Dermis blood vessel endothelial cell (primary cell): ENCODE measurements at places on chromosomes 5 and 9. TPM values are rescaled to one million over a fixed set of nuclear protein-coding genes. Genes with fewer than 3 reads are reported as not detected.

- no peak for DNase-seq
Observed at GRCh38 chr9:90706230-90706629, 63.6 kb upstream of the DIRAS2 start.

DNA sequence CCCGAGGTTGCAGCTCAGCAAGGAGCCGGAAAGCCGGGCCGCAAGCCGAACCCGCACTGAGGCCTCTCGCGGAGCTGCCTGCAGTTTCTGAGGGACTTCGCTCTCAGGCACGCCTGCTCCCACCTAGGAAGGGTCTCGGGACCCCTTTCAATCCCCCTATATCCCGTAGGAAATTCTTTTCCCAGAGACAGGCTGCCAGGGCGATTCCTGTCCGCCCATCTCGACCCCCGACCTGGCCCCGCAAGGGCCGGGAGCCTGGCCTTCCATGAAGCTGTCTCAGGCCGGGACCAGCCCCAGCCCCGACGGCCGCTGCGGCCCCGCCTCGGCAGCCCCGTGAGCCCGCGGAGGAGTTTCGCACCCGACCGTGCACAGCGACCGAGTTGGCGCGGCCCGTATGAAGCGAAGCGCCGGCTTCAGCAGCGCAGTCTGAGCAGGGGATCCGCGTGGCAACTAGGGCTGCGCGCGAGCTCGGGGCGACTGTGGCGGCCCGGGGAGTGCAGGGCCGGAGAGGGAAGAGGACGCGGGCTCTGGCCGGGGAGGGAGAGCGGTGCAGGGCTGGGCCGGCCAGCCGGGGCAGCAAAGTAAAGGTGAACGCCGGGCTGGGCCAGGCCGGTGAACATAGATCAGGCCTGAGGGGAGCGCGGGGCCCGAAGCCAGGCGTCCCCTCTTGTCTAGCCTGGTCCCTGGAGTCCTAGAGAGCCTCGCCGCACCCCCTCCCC is 977 bp upstream of the PRDM12 start:
- DNase-seq: no peak

- no peak for DNase-seq
Observed at GRCh38 chr5:176996780-176997179, 9.8 kb downstream of the UIMC1 start.

DNA sequence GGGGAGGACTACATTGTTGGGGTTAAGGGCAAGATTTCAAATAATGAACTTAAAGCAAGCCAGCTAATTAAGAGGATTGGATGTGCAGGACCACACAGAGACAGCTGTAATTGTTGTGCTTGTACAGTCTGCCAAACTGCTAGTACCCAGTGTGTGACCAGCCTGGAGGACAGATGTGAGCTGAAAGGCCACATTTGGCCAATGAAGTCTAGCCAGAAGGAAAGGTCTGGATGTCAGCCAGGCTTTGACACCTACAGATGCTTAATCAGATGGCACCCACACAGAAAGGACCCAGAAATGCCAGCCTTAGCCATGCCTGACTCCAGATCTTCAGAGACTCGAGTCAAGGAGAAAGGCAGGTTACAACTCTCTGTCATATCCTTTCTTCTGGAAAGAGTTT is 491.1 kb downstream of the KIF4B start:
- DNase-seq: no peak

DNA sequence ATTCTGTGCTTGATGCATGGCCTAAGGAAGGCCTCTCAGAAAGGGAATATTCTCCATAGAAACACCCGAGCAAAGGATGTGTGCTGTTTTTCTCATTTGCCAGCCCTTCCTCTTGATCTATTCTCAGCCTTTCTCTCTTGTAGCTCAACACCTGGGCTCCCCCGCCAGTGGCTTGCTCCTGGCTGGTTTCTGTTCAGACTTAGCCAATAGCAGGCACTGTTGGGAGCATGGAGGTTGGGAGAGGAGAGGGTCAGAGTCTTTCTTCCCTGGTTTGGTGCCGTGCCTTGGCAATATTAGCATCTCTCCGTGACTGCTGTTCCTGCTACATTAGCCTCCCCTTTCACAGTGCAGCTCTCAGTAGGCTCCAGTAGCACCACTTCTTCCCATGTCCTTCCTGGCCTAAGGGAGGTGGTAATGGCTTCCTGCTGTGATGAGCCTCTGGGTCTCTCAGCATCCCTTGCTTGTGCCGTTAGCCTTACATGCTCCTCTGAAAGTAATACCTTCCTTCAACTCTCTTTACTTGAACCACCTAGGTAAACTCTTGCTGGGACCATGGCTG is 269.7 kb upstream of the GAS1 start:
- no peak for DNase-seq

NME5 gene
- 1.5 and 2.4 TPM in 2 replicates for total RNA-seq

- no peak for DNase-seq
Observed at GRCh38 chr5:315488-316209, 5.9 kb upstream of the AHRR start.

GRCh38 chr9:101764472-101764871 is 26.0 kb upstream of the GRIN3A start:
- no peak for DNase-seq

DNA sequence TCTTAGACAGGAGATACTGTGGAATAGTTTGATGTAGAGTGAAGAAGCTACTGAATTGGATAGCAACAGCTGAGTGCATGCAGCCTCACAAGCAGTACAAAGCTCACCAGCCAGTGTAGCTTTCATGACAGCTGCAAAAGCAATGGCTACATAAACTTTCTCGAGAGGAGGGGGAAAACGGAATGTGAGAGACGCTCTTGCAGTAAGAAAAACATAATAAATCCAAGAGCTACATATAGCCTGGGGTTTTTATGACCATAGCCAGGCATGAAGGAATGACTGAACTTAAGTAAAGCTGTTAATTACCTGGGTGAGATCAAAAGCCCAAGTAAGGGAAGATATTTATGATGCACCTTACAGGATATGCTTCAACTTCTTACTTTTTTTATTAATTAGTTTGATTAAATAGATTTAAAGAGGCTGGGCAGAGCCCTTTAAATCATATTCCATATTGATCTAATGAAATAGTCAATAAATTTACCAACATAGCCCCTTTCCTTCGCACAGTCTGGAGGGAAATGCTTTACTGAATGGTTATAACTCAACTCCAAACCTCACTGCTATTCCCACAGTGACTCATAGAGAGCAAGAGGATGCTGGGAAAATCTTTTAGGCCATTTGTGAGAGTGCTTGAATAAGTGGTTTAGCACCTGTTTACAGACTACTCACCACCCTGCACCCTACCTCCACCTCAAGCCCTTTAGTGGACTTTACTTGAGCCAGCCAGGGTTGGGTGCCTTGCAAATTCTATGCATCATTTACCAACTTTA is 407.2 kb upstream of the CLINT1 start:
- no peak for DNase-seq

PFN3 gene
- not detected in 2 replicates for total RNA-seq

- no peak for DNase-seq
Observed at GRCh38 chr5:83866181-83866580, 145.5 kb upstream of the HAPLN1 start.

GRCh38 chr5:33711094-33711679 is 180.6 kb downstream of the ADAMTS12 start:
- no peak for DNase-seq

EGR1 gene
- 0.93 and 4.8 TPM in 2 replicates for total RNA-seq

PCDHGA4 gene
- 2.2 and 3.4 TPM in 2 replicates for total RNA-seq

NMUR2 gene
- total RNA-seq: not detected in 2 replicates

C9orf50 gene
- total RNA-seq: not detected in 2 replicates

STING1 gene
- total RNA-seq: 36.9 and 69.6 TPM in 2 replicates

- no peak for DNase-seq
Observed at GRCh38 chr5:164498438-164498837, 993.0 kb downstream of the MAT2B start.

DNA sequence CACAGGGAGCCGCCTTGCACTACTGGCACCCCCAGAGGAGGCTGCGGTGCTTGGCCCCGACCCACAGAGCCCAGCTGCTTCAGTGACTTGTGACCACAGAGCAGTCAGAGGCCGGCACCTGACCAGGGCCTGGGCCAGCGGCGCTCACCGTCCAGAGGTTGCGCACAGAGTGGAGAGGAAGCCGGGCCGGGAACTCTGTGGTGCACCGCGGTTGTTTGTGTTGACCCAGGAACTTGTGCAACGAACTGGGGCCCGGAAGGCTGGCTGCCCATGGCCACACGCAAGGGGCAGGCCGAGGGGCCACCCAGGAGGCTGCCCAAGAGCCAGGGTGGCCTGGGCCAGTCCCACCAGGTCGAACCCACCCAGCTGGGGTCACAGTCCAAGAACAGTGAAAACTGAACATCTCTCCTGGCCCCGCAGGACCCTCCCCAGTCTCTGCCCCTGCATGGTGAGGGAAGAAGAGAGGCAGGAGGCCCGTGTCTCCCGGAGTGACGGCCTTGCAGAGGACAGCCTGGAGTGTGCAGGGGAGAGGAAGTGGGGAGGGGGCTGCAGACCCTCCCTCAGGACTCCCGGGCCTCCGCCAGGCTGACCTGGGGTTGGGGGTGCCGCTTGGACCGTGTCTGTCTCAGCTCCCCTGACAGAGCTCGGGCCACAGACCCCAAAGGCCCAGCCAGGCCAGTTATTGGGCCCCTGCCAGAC is 42.8 kb upstream of the EGFL7 start:
- peak; percentile 35 for DNase-seq

TTC39B gene
- total RNA-seq: 6.7 and 7.3 TPM in 2 replicates

DNA sequence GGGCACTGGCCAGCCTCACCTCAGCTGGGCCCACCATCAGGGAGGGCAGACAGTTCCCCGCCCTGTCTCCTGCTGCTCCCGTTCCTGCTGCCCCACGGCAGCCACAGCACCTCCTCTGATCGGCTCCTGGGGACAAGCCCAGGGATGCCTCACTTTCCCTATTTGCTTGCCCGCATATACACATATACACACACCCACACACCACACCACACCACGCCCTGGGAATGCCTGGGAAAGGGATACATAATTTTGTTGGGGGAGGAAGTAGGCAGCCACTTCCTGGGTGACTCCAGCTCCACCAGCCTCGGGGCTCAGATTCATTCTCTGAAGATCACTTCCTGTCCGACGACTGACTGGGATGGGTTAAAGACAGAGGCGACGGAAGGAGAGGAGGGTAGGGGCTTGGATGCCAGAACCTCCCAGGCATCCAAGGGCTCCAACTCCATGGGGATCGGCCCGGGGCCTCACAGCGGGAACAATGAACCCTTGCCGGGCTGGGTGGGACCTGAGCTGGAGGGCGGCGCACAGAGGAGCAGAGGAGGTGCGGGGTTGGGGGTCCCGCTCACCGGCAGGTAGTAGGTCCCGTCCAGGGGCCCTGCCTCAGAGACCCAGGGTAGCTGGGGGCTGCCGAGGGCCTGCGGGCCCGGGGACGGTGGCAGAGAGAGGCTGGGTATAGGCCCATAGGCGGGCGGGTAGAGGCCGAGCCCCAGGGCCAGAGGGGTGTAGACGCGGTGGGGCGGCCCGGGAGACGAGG is 2.0 kb upstream of the MZB1 start:
- no peak for DNase-seq

- DNase-seq: no peak
Observed at GRCh38 chr9:86408121-86408520, 53.9 kb upstream of the TUT7 start.

RMI1 gene
- 8.0 and 18.4 TPM in 2 replicates for total RNA-seq

DNA sequence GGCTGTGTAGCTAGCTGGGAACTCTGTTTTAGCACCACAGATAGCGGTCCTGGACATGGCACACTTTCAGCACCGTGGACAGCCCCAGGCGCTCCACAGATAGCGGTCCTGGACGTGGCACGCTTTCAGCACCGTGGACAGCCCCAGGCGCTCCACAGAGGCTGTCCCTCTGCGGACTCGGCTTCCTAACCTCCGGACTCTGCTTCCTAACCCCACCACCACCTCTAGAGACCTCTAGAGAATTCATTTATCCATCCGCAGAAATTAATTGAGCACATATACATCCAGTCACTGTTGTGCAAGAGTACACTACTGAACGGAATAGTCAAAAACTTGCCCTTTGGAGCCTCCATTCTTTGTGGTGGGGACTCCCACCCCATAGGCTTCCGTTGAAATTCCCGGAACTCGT is 27.4 kb downstream of the UNC5A start:
- DNase-seq: peak; percentile 95

GRCh38 chr5:168608386-168608785 is 29.2 kb upstream of the PANK3 start:
- no peak for DNase-seq
